ENCODE measurements at places on chromosomes 4 and X. TPM values are rescaled to one million over a fixed set of nuclear protein-coding genes. Genes with fewer than 3 reads are reported as not detected.

The CPLX1 gene
- total RNA-seq: 0.28 TPM

The UNC5C gene
- 0.07 TPM for total RNA-seq

The HPF1 gene
- 29.8 TPM for total RNA-seq

The CCDC158 gene
- not detected for total RNA-seq

The CD38 gene
- 15.0 TPM for total RNA-seq

The EPGN gene
- not detected for total RNA-seq

The SUPT20HL1 gene
- total RNA-seq: not detected

The MAGEA9B gene
- total RNA-seq: not detected

The C4orf36 gene
- total RNA-seq: not detected

DNA sequence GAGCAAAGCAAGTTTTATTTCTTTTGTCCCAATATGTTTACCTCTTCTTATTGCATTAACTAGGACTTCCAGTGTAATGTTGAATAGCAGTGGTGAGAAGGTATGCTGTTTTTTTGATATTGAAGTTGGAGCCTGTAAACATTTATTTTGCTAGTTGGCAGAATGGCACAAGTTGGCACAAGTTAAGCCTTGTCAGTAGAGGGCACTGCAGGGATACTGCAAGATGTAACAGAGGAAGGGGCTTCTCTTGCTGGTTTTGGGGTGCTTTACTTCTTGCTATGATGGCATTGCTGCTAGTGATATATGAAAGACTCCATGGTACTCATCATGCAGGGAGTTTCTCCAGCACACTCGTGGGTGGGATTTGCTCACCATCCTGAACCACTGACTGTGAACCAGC is 327.3 kb upstream of the ARX start:
- no peak for DNase-seq
- no peaks in the 10 kb centered on the region for H3K4me1 ChIP-seq
- no peaks in the 10 kb centered on the region for H3K27me3 ChIP-seq
- H3K4me3 ChIP-seq: no peak overlapping the region

- no peak overlapping the region for H3K27ac ChIP-seq
- DNase-seq: no peak
- H3K27me3 ChIP-seq: no peaks in the 10 kb centered on the region
- no peaks in the 10 kb centered on the region for H3K4me1 ChIP-seq
- peaks cover 17% of the 10 kb centered on the region for H3K36me3 ChIP-seq
Observed at GRCh38 chr4:41957634-41958033, 22.4 kb downstream of the TMEM33 start.

DNA sequence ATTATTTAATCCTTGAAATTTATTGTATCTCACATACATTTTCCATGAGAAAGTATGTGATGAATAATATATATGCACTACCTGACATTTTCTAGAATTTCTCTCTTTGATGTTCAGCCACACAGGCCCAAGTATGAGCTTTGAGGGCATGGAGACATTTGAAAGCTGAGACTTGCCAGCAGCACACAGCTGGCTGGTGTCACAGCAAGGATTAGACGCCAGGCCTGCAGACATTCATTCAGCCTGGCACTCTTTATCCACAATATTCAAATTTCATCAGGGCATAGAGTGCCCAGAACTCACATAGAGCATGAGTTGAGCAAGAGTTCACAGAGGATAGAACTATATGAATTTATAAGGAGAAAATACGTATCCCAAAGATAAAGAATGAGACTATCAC is 74.0 kb downstream of the GRIA2 start:
- H3K27me3 ChIP-seq: no peaks in the 10 kb centered on the region
- no peak overlapping the region for H3K4me3 ChIP-seq
- H3K4me1 ChIP-seq: no peaks in the 10 kb centered on the region
- no peaks in the 10 kb centered on the region for H3K36me3 ChIP-seq

DNA sequence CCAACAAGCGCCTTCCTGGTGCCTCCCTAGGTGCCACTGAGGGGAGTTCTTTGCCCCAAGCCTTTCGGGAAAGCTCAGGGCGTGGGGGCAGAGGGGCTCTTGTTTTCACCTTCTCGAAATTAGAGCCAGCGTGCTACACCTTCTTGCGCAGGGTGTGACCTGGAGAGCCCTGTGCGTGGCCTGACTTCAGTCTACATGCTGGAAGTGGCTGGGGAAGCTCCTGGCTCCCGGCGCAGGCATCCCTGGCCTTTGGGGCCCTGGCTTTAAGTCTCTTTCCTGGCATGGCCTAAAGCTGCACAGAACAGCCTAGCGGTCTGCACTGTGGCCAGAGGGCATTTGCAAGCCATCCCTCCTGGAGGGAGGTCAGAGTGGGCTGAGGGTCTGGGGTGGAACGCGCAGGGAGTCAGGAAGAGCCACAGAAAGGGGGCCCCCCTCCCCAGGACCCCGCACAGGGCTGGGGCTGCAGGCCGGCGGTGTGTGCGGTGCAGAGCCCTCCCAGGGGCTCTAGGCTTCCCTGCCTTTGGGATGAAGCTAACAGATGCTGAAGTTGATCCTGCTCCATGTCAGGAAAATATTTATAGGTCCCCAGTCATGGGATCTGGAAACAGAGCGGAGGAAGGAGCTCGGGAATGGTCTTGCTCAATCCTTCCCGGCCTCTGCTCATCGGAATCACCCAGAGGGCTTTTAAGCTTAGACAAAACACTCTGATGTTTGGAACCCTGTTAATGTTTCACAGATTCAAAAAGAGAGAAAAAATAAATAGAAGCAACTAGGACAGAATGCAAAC is 781 bp upstream of the SPON2 start:
- no peak overlapping the region for H3K27ac ChIP-seq
- no peak for DNase-seq
- peaks cover 4% of the 10 kb centered on the region for H3K4me1 ChIP-seq
- peaks cover 22% of the 10 kb centered on the region for H3K27me3 ChIP-seq
- no peaks in the 10 kb centered on the region for H3K36me3 ChIP-seq

- peaks cover 25% of the 10 kb centered on the region for H3K36me3 ChIP-seq
- peaks cover 24% of the 10 kb centered on the region for H3K4me1 ChIP-seq
- H3K27ac ChIP-seq: peak overlapping the region; percentile 87
- no peak for DNase-seq
- no peaks in the 10 kb centered on the region for H3K27me3 ChIP-seq
Observed at GRCh38 chrX:153722704-153723350, 1.4 kb downstream of the BCAP31 start.

DNA sequence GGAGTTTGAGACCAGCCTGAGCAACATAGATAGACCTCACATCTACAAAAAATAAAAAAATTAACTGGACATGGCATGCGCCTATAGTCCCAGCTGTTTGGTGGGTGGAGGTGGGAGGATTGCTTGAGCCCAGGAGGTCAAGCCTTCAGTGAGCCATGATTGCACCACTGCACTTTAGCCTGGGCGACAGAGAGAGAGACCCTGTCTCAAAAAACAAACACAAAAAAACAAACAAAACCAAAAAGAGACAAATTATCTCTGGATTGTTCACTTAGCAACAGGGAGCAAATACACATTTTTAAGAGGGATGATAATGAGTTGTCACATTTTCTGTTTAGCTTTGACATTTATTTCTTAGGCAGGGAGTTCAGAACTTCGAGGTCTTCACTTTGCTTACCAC is 155.4 kb downstream of the CEP135 start:
- H3K27me3 ChIP-seq: no peaks in the 10 kb centered on the region
- no peaks in the 10 kb centered on the region for H3K36me3 ChIP-seq
- DNase-seq: no peak
- no peak overlapping the region for H3K27ac ChIP-seq
- no peak overlapping the region for H3K4me3 ChIP-seq
- no peaks in the 10 kb centered on the region for H3K4me1 ChIP-seq

- peaks cover 23% of the 10 kb centered on the region for H3K4me1 ChIP-seq
- no peaks in the 10 kb centered on the region for H3K27me3 ChIP-seq
- no peak overlapping the region for H3K4me3 ChIP-seq
- H3K27ac ChIP-seq: peak overlapping the region; percentile 57
Observed at GRCh38 chr4:151703401-151703800, 57.4 kb downstream of the GATB start.

- peak; percentile 99 for DNase-seq
- H3K36me3 ChIP-seq: peaks cover 10% of the 10 kb centered on the region
- H3K27me3 ChIP-seq: no peaks in the 10 kb centered on the region
Observed at GRCh38 chr4:75724066-75724866, at the start of gene USO1. Gene USO1, plus strand, starts transcription at chr4:75724577. Its CDS starts 243 bp downstream, at chr4:75724820.

DNA sequence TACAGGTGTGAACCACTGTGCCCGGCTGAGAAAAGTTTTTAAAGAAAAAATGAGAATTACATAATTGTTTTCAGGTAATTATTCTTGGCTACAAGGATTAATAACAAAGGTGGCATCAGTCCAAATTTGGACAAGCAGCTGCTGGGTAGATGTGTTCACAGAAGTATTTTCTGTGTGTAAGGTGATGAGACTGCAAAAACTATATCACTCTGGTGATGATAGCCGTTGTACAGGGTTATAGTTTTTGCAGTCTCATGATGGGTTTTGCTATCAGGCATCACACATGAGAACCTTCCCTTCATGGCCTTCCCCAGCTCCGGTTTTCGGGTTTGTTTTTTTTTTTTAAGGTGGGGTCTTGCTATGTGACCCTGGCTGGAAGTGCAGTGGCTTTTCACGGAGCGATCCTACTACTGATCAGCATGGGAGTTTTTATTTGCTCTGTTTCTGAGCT is 5.1 kb upstream of the SLC10A3 start:
- peaks cover 3% of the 10 kb centered on the region for H3K4me1 ChIP-seq
- H3K36me3 ChIP-seq: no peaks in the 10 kb centered on the region
- DNase-seq: no peak
- no peaks in the 10 kb centered on the region for H3K27me3 ChIP-seq
- H3K27ac ChIP-seq: no peak overlapping the region

GRCh38 chrX:131067216-131067615 is 9.1 kb downstream of the ARHGAP36 start:
- H3K4me3 ChIP-seq: no peak overlapping the region
- H3K36me3 ChIP-seq: no peaks in the 10 kb centered on the region
- no peaks in the 10 kb centered on the region for H3K4me1 ChIP-seq
- H3K27me3 ChIP-seq: peaks cover 36% of the 10 kb centered on the region
- DNase-seq: no peak
- H3K27ac ChIP-seq: no peak overlapping the region

- H3K4me3 ChIP-seq: no peak overlapping the region
- DNase-seq: no peak
- H3K27me3 ChIP-seq: no peaks in the 10 kb centered on the region
- H3K4me1 ChIP-seq: no peaks in the 10 kb centered on the region
- no peak overlapping the region for H3K27ac ChIP-seq
Observed at GRCh38 chr4:126241634-126242033, 926.9 kb downstream of the FAT4 start.

GRCh38 chrX:69319376-69319775 is 154.1 kb upstream of the PJA1 start:
- H3K4me3 ChIP-seq: no peak overlapping the region
- H3K4me1 ChIP-seq: no peaks in the 10 kb centered on the region
- DNase-seq: no peak
